ENCODE measurements at places on chromosomes 7 and 10. TPM values are rescaled to one million over a fixed set of nuclear protein-coding genes. Genes with fewer than 3 reads are reported as not detected.
A peak's percentile ranks its signal among the peaks of the same experiment; 100 is the strongest.

DDX56 gene
- total RNA-seq: 42.0 TPM

DNA sequence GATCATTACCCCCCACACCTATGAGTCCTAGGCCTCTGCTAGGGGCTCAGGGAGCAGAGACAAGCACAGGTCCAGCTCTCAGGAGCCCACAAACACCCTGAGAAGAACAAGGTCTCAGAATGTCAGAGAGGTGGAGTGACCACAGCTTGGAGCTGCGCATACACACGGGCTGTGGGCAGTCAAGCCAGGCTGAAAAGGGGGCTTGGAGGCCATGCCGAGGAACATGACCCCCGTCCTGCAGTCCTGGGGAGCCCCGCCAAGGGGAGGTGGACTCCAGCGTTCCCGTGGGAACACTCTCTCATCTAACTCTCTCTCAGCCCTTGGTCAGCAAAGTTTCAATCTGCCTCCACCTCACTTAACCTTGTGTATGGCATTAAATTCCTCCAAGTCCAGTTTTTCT lies 7.8 kb upstream of the MMP21 start:
- ATAC-seq: no peak

- peak; percentile 87 for ATAC-seq
These were observed 40.4 kb upstream of the BPGM start for GRCh38 chr7:134605978-134606923.

CLRN3 gene
- total RNA-seq: not detected

C7orf33 gene
- not detected for total RNA-seq

BAMBI gene
- total RNA-seq: 6.0 TPM

GRCh38 chr10:42954766-42955492 lies 121.9 kb upstream of the RET start:
- no peak for ATAC-seq

- ATAC-seq: no peak
These were observed 108.2 kb downstream of the CHRM2 start for GRCh38 chr7:136976504-136977251.

DNA sequence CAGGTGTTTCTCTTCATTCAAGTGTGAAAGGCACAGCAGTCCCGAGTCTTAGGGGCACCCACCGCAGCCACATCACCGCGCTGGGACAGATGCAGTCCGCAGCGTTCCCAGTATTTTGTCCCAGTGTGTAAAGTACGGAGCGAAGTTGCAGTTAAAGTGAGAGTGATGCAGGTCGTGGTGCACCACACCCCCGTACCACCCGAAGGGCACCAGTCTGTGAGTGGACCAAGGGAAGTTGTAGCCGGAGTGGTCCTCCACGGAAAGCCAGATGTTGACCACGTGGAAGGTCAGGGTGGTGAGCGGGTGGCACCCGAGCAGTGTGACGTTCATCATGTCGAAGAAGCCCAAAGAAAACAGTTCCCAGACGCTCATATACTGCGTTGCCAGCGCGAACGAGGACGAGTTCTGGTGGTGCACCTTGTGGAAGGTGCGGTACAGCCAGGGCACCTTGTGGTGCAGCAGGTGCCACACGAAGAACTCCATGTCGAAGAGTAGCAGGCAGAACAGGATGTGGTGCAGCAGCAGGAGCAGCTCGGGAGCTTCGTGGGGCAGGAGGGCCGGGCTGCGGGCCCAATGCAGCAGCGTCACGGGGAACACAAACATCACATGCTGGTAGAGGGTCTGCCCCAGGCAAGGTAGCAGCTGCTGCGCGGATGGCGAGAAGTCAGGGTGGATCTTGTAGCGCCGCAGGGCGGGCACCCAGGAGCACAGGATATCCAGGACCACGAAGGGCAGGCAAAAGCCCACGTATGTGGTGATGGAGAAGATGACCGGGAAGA lies 526 bp downstream of the CH25H start:
- ATAC-seq: peak; percentile 44

DNA sequence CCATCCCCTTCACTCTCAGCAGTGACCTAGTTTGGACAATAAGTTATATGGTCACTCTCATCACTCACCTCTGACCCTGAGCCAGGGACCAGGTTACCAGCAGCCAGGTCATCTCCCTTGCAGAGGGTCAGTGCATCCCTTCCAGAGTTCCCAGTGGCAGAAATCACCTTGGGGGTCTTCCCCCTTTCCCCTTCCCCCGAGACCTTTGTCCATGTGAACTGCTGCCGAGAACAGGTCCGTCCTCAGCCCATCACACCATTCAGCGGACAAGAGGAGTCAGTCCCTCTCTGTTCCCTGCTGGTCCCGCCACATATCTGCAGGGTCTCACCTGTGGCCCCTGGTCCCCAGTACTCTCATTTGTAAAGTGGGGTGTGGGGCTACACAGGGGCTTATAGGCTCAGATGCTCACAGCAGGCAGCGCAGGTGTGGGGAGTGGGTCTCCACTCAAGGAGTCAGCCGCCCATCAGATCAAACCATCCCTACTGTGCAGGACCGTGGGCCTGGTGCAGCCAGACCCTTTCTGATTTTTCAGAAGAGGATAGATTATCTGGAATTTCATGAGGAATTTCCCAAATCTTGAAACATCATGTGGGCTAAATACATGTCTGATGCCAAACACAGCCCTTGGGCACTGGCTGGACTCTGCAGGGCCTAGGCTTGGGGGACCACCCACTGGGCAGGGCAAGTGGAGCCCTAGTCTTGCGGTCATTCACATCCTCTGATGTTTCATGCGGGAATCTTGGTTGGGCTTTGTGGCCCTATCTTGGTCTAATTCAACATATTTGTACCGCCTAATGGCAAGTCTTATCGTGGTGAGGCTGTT lies 6.5 kb downstream of the DEPP1 start:
- no peak for ATAC-seq

- no peak for ATAC-seq
These were observed 161.0 kb downstream of the DIP2C start for GRCh38 chr10:528173-529165.

GRCh38 chr10:69472142-69472541 lies 20.9 kb downstream of the TSPAN15 start:
- ATAC-seq: no peak

SFR1 gene
- 5.3 TPM for total RNA-seq

DNA sequence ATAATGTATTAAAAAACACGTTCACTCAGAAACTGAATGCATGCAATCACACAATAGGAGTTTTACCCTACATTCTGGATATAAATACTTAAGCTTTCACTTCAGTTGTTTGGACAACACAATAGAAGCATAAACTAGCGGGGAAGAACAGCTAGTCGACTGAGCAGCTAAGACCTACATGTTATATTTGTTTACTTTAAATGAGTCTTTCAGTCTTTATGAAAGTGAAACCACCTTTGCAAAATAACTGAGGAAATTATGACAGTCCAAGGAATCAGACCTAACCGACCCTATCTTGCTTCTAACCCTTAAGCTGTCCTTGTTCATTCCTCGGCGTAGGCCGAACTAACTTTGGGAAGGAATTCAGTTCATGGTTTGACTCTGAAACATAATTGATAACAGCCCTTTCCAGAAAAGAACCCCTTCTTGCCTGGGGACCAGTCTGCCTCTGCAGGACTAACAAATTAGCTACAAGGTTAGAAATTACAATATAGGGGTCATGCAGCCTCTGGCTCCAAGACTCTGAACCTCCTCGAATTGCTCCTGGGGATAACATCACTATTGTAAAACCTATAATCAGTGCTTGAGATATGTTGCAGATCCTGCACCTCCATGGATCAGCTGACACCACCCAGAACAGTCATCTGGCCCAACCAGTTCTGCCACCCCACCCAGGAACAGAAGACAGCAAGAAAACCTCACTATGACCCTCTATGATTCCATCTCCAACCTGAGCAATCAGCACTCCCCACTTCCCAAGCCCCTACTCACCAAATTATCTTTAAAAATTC lies 185.1 kb upstream of the KLF6 start:
- no peak for ATAC-seq

- no peak for ATAC-seq
These were observed 101.7 kb downstream of the NEBL start for GRCh38 chr10:20795391-20795790.

DNA sequence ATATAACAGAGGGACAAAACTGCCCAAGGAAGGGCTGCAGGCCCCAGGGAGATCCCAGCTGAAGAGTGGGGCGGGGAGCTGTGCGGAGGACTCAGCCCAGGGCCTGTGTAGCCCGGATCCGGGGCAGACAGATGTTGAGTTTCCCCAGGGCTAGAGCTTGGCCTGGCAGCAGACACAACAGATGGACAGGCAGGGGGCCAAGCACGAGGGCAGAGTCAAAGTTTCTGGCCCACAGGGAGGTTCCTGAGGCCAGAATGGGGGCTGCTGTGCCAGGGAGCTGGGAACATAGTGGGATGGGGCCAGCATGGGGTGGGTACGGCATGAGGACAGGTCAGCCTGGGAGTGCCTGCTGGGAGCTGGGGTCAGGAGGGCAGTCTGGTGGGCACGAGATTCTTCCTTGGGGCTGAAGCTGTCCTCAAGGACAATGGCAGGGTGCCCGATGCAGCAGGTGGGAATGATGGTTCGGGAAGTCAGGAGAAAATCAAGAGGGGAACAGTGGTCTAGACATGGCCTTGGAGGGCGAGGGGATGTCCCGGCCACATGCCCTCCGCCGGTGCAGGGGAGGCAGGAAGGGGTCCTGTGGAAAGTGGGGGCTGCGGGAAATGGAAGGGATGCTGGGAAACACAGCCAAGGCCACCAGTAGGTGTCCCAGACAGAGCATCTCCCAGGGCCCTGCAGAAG lies 519.1 kb upstream of the FOXK1 start:
- no peak for ATAC-seq

GRCh38 chr7:112283382-112283910 lies 77.0 kb downstream of the ZNF277 start:
- no peak for ATAC-seq

DNA sequence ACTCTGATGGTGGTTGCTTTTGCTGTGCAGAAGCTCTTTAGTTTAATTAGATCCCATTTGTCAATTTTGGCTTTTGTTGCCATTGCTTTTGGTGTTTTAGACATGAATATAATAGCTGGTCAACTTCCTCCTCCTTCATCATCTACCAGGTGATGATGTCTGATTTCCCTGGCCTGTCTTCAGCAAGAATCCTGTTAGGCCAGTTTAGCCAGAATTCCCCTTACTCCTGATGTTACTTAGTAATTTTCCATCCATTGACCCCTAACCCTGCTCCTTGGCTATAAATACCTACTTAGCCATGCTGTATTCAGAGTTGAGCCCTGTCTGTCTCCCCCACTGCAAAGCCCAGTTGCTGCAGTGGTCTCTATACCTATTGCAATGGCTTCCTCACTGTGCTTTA lies 91.4 kb downstream of the ZNF777 start:
- ATAC-seq: no peak

VAX1 gene
- total RNA-seq: not detected

FZD8 gene
- total RNA-seq: 8.1 TPM

SPOCK2 gene
- 6.8 TPM for total RNA-seq

- ATAC-seq: no peak
These were observed 5.6 kb downstream of the PTN start for GRCh38 chr7:137337902-137338301.

- no peak for ATAC-seq
These were observed 113.7 kb upstream of the LRRN3 start for GRCh38 chr7:110977127-110977737.

MMRN2 gene
- 18.5 TPM for total RNA-seq

GRCh38 chr10:49286686-49287085 lies 12.3 kb upstream of the C10orf71 start:
- ATAC-seq: no peak

GRCh38 chr10:72704117-72704516 lies 12.2 kb downstream of the MCU start:
- no peak for ATAC-seq

- ATAC-seq: peak; percentile 26
These were observed 10.7 kb downstream of the TSPAN14 start for GRCh38 chr10:80464557-80465450.

DNA sequence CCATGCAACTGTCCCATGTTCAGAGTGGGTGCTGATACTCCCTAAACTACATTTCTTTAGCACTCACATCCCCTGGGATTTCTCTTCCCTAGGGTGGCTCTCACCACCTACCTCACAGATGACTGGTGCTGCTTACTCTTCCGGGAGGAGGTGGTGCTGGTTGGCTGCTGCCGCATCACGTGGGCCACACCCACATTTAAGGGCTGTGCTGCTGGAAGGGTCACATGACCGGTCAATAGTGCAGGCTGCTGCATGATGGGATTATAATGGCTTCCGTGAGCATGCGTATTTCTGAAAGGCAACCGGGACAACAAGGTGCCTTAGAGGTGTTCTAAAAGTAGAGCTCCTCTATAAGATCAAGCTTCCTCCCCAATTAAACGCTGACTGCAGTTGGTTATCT lies 76.8 kb downstream of the CLEC2L start:
- no peak for ATAC-seq

TAS2R5 gene
- 0.27 TPM for total RNA-seq

DNA sequence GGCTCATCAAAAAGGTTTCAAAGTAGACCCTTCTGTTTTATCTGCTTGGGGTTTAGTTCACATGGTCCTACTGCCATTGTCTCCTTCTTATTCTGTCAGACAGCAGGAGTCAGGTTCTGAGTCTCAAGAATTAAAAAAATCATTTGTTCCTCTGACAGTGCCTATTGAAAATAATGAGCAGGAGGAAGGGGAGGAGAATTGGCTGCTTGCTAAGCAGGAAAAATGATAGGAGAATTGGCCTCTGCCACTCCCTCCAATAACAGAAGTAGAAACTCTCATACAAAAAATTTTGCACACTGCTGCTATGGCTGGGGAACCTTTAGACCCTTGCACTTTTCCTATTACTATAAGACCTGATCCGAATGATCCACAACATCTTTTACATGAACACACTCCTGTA lies 35.7 kb downstream of the OR13A1 start:
- no peak for ATAC-seq
